ENCODE measurements at places on chromosomes 6 and 20. TPM values are rescaled to one million over a fixed set of nuclear protein-coding genes. Genes with fewer than 3 reads are reported as not detected.

The TNF gene
- total RNA-seq: 230 TPM

The ADGRF5 gene
- total RNA-seq: not detected

The NRN1 gene
- 0.31 TPM for total RNA-seq

The PACRG gene
- total RNA-seq: 0.73 TPM

The NRSN1 gene
- not detected for total RNA-seq

The ISM1 gene
- 1.2 TPM for total RNA-seq

The COL19A1 gene
- 9.1 TPM for total RNA-seq

The AHCY gene
- total RNA-seq: 21.0 TPM

The MOG gene
- total RNA-seq: not detected

Measured in mononuclear cell (primary cell).